A549 (cell line): ENCODE measurements at places on chromosomes 6 and 20. TPM values are rescaled to one million over a fixed set of nuclear protein-coding genes. Genes with fewer than 3 reads are reported as not detected.

GRCh38 chr20:41168281-41169161 lies 31.2 kb downstream of the PLCG1 start:
- no peak for DNase-seq

DNA sequence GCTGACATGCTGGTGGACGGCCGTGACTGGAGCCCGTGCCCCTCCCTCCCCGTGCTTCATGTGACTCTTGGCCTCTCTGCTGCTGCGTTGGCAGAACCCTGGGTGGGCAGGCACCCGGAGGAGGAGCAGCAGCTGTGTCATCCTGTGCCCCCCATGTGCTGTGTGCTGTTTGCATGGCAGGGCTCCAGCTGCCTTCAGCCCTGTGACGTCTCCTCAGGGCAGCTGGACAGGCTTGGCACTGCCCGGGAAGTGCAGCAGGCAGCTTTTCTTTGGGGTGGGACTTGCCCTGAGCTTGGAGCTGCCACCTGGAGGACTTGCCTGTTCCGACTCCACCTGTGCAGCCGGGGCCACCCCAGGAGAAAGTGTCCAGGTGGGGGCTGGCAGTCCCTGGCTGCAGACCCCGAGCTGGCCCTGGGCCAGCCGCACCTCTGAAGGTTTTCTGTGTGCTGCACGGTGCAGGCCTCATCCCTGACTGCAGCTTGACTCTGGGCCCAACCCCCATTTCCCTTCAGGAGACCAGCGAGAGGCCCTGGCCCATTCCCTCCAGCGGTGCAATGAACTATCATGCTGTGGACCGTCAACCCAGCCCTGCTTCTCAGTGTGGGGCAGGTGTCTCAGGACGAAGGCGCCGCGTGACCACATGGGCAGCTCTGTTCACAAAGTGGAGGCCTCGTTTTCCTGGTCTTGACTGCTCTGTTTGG lies 8.1 kb downstream of the NPBWR2 start:
- DNase-seq, result no peak

GRCh38 chr6:29887330-29887818 lies 55.0 kb upstream of the HLA-A start:
- no peak for DNase-seq

DNA sequence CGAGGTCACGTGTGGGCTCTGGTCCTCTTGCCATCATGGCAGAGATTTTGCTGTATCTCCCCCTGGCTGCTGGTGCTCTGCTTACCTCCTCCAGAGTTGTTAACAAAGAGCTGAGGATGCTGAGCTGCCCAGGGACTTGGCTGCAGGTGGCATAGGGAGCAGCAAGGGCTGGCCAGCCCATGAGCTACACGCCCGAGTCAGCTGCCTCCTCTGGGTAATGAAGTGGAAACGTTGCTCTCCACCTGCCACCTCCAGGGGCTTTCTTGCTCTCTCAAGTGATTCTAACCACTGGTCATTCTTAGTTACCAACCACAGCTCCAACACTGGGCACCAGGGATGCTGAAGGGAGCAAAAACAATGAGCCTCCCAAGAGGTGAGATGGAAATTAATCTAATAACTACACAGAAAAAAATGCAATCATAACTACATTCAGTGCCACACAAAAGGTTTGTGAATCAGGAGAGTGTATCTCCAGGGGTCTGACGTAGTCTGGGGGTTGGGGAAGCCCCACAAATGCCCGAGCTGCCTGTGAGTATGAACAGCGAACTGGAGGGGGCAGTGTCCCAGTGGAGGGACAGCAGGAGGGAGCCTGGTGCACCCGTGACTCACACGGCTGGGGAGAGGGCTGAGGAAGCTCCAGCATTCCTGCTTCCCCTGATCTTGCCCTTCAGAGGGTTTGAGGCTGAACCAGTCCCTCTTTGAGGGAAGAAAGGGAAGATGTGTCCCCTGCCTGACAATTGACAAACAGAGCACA lies 78.7 kb downstream of the CDH26 start:
- peak; percentile 22 for DNase-seq

GRCh38 chr6:26224940-26225847 lies 138.0 kb downstream of the HFE start:
- no peak for DNase-seq

DNA sequence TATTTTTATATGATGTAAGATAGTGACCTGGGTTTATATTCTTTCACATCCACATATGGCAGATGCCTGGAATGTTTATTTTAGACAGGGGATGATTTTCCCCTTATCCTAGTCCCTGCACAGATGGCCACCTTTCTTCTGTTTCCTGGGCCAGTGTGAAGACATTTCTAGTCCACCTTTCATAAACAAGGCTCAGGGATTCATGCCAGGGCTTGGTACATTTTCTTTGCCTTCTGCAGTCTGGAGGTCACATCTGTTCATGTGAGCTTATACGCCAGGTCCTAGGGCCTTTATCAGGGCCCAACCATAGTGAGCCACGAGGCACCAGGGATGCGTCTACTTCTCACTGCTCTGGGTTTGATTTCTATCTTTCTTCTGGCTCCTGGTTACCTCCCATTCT lies 38.0 kb upstream of the ERVFRD-1 start:
- no peak for DNase-seq

CPXM1 gene
- not detected in 3 replicates for polyA plus RNA-seq

GRCh38 chr20:3629893-3630292 lies 33.3 kb downstream of the GFRA4 start:
- no peak for DNase-seq

- DNase-seq, result no peak
Measured at GRCh38 chr20:60587986-60588385, 629.8 kb downstream of the CDH26 start.

- no peak for DNase-seq
Measured at GRCh38 chr20:13068336-13068735, 59.6 kb downstream of the SPTLC3 start.

DNA sequence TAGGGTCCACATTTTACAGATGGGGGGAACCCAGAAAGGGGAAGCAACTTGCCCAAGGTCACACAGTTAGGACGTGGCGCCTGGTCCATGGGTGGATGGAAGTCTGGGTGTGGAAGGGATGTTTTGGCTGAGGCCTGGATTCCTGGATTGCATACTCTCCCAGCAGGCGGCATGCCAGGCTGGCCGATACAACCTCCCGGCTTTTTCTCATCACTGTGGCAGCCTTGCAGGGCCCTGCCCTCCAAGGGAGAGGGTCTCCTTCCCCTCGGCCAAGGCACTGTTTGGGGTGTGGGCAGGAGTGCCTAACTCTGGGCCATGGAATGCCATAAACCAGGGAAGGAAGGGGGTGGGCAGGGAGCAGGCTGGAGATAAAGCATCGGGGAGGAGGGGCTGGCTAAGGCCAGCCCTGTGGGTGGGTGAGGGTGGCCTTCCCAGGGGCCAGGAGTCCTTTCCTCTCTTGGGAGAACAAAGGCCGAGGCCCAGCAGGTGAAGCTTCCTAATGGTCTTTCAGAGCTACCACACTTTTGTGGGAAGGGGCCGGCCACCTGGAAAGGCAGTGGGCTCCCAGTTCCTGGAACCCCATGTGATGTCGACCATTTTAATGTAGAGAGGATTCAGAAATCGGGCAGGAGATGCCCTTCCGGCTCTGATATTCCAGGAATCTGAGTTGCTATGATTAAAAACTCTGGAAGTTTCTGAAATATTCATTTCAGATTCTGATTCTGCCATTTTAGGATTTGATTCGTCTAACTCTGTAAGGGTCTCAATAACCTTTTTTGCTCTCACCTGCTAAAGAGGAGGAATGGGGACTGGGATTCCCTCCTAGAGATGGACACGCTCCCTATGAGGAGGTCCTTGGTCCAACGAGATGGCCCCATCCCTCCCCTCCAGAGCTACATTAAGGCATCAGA lies 4.2 kb downstream of the FOXS1 start:
- no peak for DNase-seq

DNA sequence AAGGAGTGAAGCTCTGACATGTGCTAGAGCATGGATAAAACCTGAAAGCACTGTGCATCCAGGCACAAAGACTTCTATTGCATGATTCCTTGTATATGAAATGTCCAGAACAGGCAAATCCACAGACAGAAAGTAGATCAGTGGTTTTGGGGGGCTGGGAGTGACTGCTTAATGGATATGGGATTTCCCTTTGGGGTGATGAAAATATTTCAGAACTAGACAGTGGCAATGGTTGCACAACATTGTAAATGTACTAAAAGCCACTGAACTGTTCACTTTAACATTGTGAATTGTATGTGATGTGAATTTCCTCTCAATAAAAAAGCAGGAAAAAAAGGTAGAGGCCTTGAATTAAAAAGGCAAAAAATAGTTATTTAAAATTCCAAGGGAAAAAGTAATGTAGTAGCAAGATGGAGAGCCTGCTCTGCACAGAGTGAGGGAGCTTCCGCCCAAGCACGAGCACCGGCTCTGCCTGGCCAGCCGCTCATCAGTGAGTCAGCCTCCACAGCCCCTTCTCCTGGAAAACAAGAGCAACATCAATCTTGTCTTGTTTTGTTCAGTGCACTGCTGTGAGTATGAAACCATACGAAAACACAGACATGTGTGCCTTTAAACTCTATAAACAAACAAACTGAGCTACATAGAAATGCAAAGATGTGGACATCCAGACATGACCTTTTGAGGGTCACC lies 74.6 kb upstream of the THBS2 start:
- no peak for DNase-seq

DNA sequence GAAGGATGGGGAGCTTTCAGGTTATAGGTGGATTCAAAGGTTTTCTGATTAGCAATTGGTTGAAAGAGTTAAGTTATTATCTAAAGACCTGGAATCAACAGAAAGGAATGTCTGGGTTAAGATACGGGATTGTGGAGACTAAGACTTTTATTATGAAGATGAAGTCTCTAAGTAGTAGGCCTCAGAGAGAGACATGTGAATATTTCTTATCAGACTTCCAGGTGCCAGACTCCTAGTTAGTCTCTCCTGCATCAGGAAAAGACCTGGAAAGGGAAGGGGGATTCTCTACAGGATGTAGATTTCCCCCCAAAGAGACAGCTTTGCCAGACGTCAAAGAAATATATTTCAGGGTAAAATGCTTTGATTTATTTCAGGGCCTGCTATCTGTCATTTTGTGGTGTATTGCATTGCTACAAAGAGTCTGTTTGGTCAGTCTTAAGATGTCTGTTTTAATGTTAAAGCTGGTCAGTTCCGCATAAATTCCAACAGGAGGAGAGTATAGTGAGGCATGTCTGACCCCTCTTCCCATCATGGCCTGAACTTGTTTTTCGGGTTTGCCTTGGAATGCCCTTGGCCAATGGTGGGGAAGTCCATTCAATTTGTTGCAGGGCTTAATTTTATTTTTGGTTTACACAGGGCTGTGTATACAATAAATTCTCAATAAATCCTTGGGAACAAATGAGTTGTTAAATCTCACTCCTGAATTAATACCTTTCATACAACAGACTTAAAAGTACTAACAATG lies 103.4 kb upstream of the RALGAPA2 start:
- DNase-seq, result no peak

DNA sequence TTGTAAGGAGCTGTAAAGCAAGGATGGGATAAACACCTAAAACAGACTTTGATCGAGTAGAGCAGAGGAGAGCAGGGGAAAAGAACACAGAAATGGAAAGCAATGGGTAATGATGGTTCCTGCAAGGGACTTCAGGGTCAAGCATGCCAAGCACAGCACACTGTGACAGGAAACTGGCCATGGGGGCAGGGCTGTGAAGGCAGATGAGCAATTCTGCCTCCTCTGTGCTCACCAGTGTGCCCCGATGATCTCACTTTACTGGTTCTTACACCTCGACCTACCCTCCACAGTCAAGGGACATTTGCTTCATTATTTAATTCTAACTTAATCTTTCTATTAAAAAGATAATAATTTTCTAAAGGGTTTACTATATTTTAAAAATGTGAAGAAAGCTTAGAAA lies 21.6 kb upstream of the MYB start:
- no peak for DNase-seq

PTCHD4 gene
- polyA plus RNA-seq, result 0.15 to 0.16 TPM (median 0.15 TPM) in 3 replicates

GRCh38 chr6:38445925-38446324 lies 193.8 kb downstream of the BTBD9 start:
- no peak for DNase-seq

DNA sequence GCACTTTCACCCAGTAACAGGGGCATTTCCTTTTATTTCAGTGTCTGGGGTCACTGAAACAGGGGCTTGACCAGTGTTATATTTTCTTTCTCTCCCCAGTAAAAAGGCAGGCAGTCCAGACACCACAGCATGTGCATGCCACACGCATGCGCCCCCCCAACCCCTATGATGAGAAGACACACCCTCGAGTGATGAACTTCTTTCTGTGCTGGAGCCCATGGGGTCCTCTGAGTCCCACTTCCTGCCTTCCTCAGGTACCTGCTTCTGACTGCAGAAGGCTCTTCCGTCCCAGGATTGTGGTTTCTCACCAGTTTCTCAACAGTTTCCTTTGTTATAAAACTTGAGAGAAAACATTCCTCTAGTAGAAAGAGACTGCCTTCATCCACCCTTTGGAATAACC lies 45.7 kb upstream of the TMEM181 start:
- DNase-seq, result no peak

DNA sequence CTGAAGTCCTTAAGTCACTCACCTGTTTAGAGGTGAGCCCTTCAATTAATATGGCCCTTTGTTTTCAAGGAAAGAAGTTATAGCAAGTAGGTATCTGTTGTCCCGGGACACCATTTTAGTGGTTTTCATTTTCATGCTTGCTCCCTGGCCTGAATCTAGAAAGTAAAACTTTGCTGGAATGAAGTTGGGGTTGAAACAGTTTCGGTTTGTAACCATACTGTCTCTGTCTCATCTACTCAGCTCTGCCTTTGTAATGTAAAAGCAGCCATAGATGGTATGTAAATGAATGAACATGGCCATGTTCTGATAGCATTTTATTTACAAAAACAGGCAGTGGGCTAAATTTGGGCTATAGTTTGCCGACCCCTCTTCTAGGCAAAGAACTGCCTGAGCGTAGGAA lies 64.9 kb upstream of the GNRH2 start:
- DNase-seq, result no peak

PHACTR3 gene
- not detected in 3 replicates for polyA plus RNA-seq

- peak; percentile 84 for DNase-seq
Measured at GRCh38 chr6:63573899-63574553, 1.7 kb downstream of the LOC128125822 start.

DNA sequence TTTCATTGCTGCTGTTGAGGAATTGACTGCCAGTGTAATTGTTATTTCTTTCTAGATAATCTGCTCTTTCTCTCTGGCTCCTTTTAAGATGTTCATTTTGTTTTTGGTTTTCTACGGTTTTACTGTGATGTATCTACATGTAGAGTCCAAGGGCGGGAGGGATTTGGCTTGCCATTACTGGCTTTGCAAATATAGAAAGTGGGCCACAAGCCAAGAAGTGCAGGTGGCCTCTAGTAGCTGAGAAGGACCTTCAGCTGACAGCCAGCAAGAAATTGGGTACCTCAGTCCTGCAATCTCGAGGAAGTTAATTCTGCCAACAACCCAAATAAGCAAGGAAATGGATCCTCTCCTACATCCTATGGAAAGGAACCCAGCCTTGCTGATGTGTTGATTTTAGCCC lies 42.8 kb upstream of the GLP1R start:
- no peak for DNase-seq

GRCh38 chr6:157143171-157143889 lies 180.0 kb downstream of the TMEM242 start:
- DNase-seq, result no peak

- DNase-seq, result no peak
Measured at GRCh38 chr6:169398342-169399105, 144.9 kb upstream of the THBS2 start.

NMBR gene
- not detected in 3 replicates for polyA plus RNA-seq

- DNase-seq, result no peak
Measured at GRCh38 chr6:130893277-130893676, 66.1 kb downstream of the SMLR1 start.
